ENCODE measurements at places on chromosomes 6 and 20. TPM values are rescaled to one million over a fixed set of nuclear protein-coding genes. Genes with fewer than 3 reads are reported as not detected.

The MAP3K4 gene
- 22.5 TPM for total RNA-seq

The MICB gene
- total RNA-seq: 2.5 TPM

The DUSP22 gene
- 49.9 TPM for total RNA-seq

The GNMT gene
- total RNA-seq: not detected

The PRDM13 gene
- total RNA-seq: not detected

The CFAP206 gene
- total RNA-seq: not detected

The LMBRD1 gene
- 50.6 TPM for total RNA-seq

The MAN1A1 gene
- 6.3 TPM for total RNA-seq

The IL20RA gene
- 20.7 TPM for total RNA-seq

The HTR1B gene
- total RNA-seq: not detected

The C20orf202 gene
- total RNA-seq: 1.1 TPM

The TMEM217 gene
- total RNA-seq: 4.7 TPM

The DDRGK1 gene
- 68.7 TPM for total RNA-seq

The SLC17A3 gene
- total RNA-seq: not detected

The SLC52A3 gene
- 5.8 TPM for total RNA-seq

The AKAP7 gene
- total RNA-seq: 2.1 TPM

The GRM4 gene
- not detected for total RNA-seq

The SLC17A2 gene
- not detected for total RNA-seq

The CST7 gene
- 6.1 TPM for total RNA-seq

The GATA5 gene
- total RNA-seq: not detected

The SLC22A3 gene
- total RNA-seq: 10.5 TPM

The TGM3 gene
- 1,413 TPM for total RNA-seq

The SLC2A10 gene
- total RNA-seq: 3.1 TPM

The TFEB gene
- total RNA-seq: 12.2 TPM

The MOG gene
- total RNA-seq: not detected

The VSTM2L gene
- 2.6 TPM for total RNA-seq

The RWDD2A gene
- 3.1 TPM for total RNA-seq

The SPTLC3 gene
- 7.5 TPM for total RNA-seq

The FAM83B gene
- total RNA-seq: 58.6 TPM

The GHRH gene
- total RNA-seq: not detected

The ADGRF5 gene
- total RNA-seq: 9.5 TPM

The MCHR2 gene
- not detected for total RNA-seq

The PPP1R16B gene
- 0.99 TPM for total RNA-seq

The GID8 gene
- total RNA-seq: 41.0 TPM

The AHCY gene
- total RNA-seq: 136 TPM

The FOXS1 gene
- not detected for total RNA-seq

The KCNB1 gene
- 0.35 TPM for total RNA-seq

The HAO1 gene
- total RNA-seq: not detected

The SNAP25 gene
- 0.13 TPM for total RNA-seq

The PACRG gene
- not detected for total RNA-seq

The MYO6 gene
- 37.0 TPM for total RNA-seq

The CNR1 gene
- 7.2 TPM for total RNA-seq

The PPP1R3G gene
- 1.3 TPM for total RNA-seq

The SAMD3 gene
- 0.88 TPM for total RNA-seq

The BLCAP gene
- 66.4 TPM for total RNA-seq

The MAP7 gene
- total RNA-seq: 18.3 TPM

The FOXC1 gene
- 2.2 TPM for total RNA-seq

The BMP5 gene
- 0.11 TPM for total RNA-seq

The CFAP61 gene
- 0.38 TPM for total RNA-seq

The BHLHE23 gene
- total RNA-seq: not detected

The BFSP1 gene
- total RNA-seq: 0.76 TPM

The GPR63 gene
- 0.11 TPM for total RNA-seq

The ENPP3 gene
- total RNA-seq: 2.3 TPM

The TSBP1 gene
- not detected for total RNA-seq
